ENCODE measurements at places on chromosomes 16 and 17.

DNA sequence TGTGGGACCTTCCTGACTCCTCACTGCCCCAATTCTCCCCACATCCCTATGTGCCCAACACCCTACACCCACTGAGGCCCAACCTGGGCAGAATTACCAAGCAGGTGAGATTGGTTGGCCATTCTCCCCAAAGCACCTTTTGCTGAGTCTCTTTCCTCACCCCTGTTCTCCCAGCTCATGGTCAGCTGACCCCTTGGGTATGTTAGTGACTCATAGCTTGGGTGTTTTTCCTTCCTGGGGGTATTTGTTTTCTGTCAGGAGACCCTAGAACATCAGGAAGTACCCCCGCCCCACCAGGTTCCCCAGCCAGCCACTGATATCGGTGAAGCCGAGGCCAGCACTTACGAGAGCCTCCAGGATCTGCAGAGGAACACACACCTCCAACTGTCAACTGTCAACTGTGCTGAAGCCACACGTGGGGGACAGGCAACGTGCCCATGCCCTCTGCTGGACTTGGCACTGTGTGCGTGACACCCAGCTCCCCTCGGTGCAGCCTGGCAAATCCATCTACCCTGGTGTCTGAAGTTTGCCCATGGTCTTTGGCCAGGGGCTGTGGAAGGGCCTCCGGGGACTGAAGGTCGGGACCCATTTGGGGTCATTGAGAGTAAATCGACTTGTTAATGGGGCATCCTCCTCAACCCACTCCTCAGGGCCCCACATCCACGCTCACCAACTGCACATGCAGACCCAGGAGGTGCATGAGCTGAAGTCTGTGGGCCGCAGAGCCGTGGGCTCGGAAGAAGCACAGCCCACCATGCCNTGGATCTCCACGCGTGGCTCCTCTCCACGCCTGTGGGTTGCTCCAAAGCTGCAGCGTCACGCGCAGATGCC lies 53.1 kb downstream of the METRNL start:
- no peak for DNase-seq

DNA sequence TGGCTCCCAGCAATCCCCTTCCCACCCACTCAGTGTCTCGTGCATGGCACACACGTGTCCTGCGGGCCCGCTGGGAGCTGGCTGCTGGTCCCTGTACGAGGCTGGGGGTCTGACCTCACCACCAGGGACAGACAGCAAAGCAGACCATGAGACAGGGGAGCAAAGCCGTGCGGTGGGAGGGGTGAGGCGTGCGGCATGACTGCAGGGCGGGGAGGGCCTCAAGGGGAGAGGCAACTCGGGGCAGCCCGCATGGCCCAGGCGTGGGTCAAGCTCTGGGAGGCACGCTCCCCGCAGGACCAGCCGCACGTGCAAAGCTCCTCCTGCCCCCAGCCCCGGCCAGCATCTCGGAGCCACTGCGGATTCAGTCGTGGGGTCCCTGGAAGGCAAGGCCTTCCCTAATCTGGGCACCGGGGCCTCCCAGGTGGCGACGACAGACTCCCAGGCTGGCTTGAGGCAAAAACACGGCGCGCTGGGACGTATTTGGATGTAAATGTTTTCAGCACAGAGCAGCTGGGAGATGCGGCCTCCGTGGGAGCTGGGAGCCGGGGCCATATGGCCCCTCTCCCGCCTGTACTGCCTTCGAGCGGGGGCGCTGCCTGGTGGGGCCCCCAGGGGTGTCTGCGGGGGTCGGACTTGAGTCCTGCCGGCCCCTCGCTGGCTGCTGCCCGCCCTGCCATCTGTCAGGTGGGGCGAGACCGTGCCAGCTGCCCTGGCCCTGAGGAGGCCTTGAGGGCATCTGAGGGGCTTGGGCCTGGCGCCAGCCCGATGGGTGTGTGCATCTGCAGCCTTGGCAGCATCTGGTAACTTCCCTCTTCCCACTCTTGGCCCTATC lies 12.2 kb upstream of the CBFA2T3 start:
- no peak for DNase-seq

GRCh38 chr17:27573971-27574525 lies 56.9 kb upstream of the LGALS9 start:
- no peak for DNase-seq

GRCh38 chr17:51107778-51108177 lies 12.9 kb downstream of the SPAG9 start:
- no peak for DNase-seq

GRCh38 chr16:1942810-1943726 lies at the start of gene MSRB1:
MSRB1 (minus strand) TSS chr16:1943199; CDS start chr16:1943156, 43 bp downstream.
- peak; percentile 100 for DNase-seq

DNA sequence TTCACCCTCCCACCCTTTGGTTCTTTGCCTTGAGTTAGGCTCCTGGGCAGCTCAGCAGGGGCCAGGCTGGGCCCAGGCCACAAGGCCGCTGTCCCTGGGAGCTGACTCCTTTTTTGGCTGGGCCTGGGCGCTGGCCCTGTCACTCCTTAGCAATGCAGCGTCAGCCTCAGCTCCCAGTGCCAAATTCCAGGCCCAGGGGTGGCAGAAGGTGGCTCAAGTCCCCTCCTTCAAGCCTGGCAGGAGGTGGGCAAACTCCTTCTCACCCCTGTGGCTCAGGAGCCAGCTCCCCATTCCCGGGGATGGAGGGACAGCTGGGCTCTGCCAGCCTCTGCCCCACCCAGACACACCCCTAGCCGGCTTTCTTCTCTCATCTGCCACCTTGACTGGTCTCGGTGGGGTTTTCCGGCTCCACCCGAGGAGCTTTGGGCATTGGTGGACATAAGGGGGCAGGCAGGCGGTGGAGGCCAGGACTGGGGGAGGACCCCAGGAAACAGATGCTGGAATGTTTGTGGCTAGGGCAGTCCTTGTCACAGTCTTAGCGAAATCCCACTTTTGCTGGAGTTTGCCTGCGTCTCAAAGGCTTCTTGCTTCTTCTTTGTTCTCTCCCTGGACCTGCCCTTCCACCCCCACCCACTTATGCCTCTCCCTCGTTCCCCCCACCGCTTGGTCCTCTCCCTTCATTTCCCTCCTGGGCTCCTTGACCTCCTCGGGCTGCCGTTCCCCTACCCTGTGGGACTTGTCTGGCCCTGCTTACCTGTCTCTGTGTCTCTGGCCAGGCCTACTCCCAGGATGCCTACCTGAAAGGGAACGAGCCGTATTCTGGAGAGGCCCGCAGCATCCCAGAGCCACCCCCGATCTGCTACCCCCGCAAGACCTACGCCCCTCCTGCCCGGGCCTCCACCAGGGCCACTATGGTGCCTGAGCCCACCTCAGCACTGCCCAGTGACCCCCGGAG lies 37.4 kb downstream of the ARHGAP23 start:
- no peak for DNase-seq

Measured in dorsolateral prefrontal cortex (tissue), 122 donors.